ENCODE measurements at places on chromosomes 1 and 21. TPM values are rescaled to one million over a fixed set of nuclear protein-coding genes. Genes with fewer than 3 reads are reported as not detected.

URB1 gene
- total RNA-seq: 38.8 TPM

- H3K27me3 ChIP-seq: no peaks in the 10 kb centered on the region
- no peak within 1 kb of the TSS for H3K27ac ChIP-seq
- no peaks in the 10 kb centered on the region for H3K4me1 ChIP-seq
Observed at GRCh38 chr1:182684116-182684828, at the start of gene RGS8. Gene RGS8 (minus strand): TSS chr1:182684587. CDS start chr1:182669649, 14,938 bp downstream.

- H3K36me3 ChIP-seq: no peaks in the 10 kb centered on the region
- H3K4me1 ChIP-seq: peaks cover 1% of the 10 kb centered on the region
- no peak for DNase-seq
- H3K27me3 ChIP-seq: no peaks in the 10 kb centered on the region
- no peak overlapping the region for H3K27ac ChIP-seq
Observed at GRCh38 chr1:149879556-149879955, 19.8 kb upstream of the BOLA1 start.

DNA sequence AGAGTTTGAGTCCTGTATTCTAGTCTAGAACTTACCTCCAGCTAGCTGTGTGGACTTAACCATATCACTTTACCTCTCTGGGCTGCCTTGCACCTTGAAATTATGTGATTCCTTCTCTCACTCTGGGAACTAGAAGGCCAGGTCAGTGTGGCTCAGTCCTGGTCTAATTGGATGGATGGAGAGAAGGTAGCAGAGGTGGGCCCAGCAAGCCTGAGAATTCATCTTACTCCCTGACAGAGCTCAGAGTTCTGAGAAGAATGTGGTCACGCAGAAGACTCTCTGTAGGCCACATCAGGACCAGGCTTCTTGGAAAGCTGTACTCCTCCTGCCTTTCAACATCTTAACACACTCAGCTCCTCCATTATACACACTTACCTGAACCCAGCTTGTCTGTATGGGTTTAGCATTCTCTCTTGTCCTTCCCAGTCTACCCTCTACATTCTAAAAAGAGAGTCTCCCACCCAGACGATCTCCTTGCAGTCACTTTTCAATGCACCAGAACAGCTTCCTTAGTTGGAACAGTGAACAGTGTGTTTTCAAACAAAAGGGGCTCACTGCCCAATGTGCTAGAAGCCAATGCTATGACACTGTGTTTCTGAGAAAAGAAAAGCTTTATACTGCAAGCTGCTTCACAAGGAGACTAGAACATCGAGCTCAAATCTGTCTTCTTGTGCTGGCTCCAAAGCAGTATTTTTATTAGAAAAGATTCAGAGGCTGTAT, 60.5 kb downstream of the CAPN9 start:
- H3K4me1 ChIP-seq: no peaks in the 10 kb centered on the region
- no peak overlapping the region for H3K27ac ChIP-seq
- H3K4me3 ChIP-seq: no peak overlapping the region

DNA sequence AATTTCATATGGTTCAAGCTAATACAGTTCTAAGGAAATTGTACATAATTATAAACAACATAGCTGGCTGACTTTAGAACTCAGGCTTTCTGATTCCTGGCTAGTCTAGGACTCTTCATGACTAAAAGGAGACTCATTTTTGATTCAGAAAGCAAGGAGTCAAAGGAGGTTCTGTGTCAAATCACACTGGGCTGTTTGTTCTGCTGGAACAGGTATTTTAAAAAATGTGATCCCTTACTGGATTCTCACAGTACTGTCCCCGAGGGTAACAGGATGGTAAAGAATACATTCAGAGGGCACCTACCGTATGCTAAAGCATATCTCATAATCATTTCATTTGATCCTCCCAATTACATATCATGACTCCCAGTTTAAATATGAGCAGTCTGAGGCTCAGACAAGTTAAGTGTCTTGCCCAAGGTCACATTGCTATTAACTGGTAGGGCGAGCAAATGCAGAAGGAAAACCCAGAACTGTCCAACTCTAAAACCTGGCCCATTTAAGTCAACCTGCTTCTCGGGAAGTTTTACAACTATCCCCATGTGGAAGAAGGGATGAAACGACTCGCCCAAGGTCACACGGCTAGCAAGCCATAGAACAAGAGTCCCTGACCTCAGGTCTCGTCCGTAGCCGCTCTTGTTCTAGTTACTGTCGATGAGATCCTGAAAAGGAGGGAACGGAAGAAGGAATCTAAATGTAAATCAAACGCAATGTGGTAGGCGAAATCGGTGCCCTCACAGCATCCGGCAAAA, 675 bp downstream of the MYSM1 start:
- H3K36me3 ChIP-seq: no peaks in the 10 kb centered on the region
- no peaks in the 10 kb centered on the region for H3K27me3 ChIP-seq
- DNase-seq: no peak
- H3K27ac ChIP-seq: peak overlapping the region; percentile 67

ACBD6 gene
- 102 TPM for total RNA-seq

RUNX3 gene
- total RNA-seq: 5.7 TPM

DNA sequence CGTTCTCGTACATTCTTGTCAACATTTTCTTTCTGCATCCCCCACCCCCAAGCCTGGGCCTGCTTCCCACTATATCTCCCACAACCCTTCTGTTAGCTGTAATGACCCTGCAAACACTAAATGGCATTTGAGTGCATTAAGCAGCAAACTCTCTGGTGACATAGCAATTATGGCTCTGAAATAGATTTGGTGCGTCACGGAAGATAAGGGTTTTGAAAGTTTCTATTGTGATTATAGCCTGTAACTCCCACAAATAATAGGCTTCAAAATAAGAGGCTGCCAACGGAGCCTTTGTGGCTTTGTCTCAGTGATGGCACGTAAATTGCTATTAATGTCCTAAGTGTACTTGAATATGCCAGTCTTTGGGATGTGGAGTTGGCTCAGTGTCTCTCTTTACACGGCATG, 277.6 kb downstream of the PBX1 start:
- DNase-seq: peak; percentile 15
- no peak overlapping the region for H3K27ac ChIP-seq
- H3K4me1 ChIP-seq: peaks cover 5% of the 10 kb centered on the region
- no peak overlapping the region for H3K4me3 ChIP-seq
- no peaks in the 10 kb centered on the region for H3K27me3 ChIP-seq

TNNI3K gene
- 6.5 TPM for total RNA-seq

- no peak for DNase-seq
- H3K27ac ChIP-seq: no peak overlapping the region
- no peak overlapping the region for H3K4me3 ChIP-seq
- H3K36me3 ChIP-seq: no peaks in the 10 kb centered on the region
Observed at GRCh38 chr1:167293057-167293456, 72.4 kb downstream of the POU2F1 start.

- H3K36me3 ChIP-seq: no peaks in the 10 kb centered on the region
- no peaks in the 10 kb centered on the region for H3K27me3 ChIP-seq
- DNase-seq: no peak
- H3K4me3 ChIP-seq: no peak overlapping the region
- H3K4me1 ChIP-seq: peaks cover 6% of the 10 kb centered on the region
Observed at GRCh38 chr1:89291276-89291675, 18.6 kb upstream of the GBP5 start.

GRCh38 chr21:39131791-39132190, 51.5 kb downstream of the PSMG1 start:
- no peaks in the 10 kb centered on the region for H3K36me3 ChIP-seq
- H3K4me3 ChIP-seq: no peak overlapping the region
- H3K4me1 ChIP-seq: peaks cover 3% of the 10 kb centered on the region
- no peaks in the 10 kb centered on the region for H3K27me3 ChIP-seq
- DNase-seq: no peak

DNA sequence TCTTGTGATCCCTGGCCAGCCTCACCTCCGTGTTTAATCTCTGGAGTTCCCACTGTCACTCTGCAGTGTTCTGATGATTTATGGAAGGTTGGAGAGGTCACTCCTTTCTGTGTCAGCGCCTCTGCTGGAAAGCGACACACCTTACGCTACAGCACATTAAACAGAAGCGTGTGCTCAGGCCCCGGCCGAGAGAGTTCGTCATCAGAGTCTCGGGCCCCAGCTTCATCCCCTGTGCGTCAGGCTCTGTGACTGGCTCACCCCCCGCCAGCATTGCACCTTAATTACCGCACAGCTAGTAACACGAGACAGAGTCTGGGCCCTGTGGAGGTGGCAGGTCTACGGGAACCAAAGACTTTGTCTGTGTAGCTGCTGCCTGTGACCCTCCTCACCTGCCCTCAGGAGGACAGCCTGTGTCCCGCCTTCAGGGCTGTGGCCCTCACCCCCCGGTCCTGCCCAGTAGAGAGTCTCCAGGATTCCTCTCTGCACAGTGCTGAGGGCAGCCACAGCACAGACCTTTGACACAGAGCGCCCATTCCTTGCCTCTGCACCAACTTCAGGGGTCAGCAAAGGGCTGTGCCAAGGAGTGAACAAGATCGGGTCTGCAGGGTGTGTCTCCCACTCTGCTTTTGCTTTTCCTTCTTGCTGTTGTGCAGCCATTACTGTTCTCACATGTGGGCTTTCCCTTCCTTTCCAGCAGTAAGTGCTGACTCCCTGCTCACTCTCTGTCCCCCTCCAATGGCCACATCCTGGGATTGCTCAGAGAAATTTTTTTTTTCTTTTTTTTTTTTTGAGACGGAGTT, 157.6 kb downstream of the PGBD5 start:
- peak; percentile 58 for DNase-seq
- peaks cover 5% of the 10 kb centered on the region for H3K4me1 ChIP-seq
- H3K27ac ChIP-seq: no peak overlapping the region
- no peak overlapping the region for H3K4me3 ChIP-seq
- H3K27me3 ChIP-seq: no peaks in the 10 kb centered on the region

GRCh38 chr1:41941381-41941780, 22.7 kb upstream of the HIVEP3 start:
- DNase-seq: no peak
- no peaks in the 10 kb centered on the region for H3K36me3 ChIP-seq
- no peaks in the 10 kb centered on the region for H3K4me1 ChIP-seq
- no peaks in the 10 kb centered on the region for H3K27me3 ChIP-seq
- H3K4me3 ChIP-seq: no peak overlapping the region

- no peaks in the 10 kb centered on the region for H3K27me3 ChIP-seq
- H3K36me3 ChIP-seq: no peaks in the 10 kb centered on the region
- peaks cover 26% of the 10 kb centered on the region for H3K4me1 ChIP-seq
- peak overlapping the region; percentile 67 for H3K27ac ChIP-seq
- no peak overlapping the region for H3K4me3 ChIP-seq
- peak; percentile 70 for DNase-seq
Observed at GRCh38 chr1:68173936-68174737, 58.2 kb downstream of the WLS start.

GRCh38 chr1:155083865-155084721, 5.5 kb downstream of the EFNA3 start:
- peak overlapping the region; percentile 83 for H3K27ac ChIP-seq
- peak; percentile 58 for DNase-seq
- H3K27me3 ChIP-seq: no peaks in the 10 kb centered on the region
- peaks cover 47% of the 10 kb centered on the region for H3K4me1 ChIP-seq
- H3K36me3 ChIP-seq: no peaks in the 10 kb centered on the region

DNA sequence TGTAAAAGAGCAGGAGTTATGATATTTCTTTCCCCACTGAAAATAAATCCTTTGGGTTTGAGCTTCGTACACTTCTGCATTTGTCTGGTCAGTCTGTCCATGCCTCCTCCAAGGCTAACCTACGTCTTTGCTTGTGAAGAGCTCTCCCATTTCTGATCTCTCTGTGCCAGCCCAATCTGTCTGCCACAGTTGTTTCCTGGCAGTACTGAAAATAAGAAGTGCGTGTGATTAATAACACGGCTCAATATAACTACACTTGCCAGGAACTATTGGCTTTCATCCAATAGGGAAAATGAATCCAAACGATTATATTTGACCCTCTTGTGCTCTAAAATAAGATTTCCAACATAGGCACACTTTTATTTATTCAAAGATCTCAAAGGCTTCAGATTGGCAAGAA, 19.2 kb upstream of the COL24A1 start:
- no peak overlapping the region for H3K4me3 ChIP-seq
- H3K27me3 ChIP-seq: no peaks in the 10 kb centered on the region
- no peak for DNase-seq
- H3K27ac ChIP-seq: no peak overlapping the region
- no peaks in the 10 kb centered on the region for H3K4me1 ChIP-seq
